Fibroblast of skin of scalp (primary cell): ENCODE measurements at places on chromosomes 6 and 20.

GRCh38 chr6:91476000-91476399, 889.1 kb upstream of the MAP3K7 start:
- DNase-seq: no peak

- DNase-seq: no peak
Measured at GRCh38 chr6:32088487-32089049, 20.6 kb downstream of the TNXB start.

DNA sequence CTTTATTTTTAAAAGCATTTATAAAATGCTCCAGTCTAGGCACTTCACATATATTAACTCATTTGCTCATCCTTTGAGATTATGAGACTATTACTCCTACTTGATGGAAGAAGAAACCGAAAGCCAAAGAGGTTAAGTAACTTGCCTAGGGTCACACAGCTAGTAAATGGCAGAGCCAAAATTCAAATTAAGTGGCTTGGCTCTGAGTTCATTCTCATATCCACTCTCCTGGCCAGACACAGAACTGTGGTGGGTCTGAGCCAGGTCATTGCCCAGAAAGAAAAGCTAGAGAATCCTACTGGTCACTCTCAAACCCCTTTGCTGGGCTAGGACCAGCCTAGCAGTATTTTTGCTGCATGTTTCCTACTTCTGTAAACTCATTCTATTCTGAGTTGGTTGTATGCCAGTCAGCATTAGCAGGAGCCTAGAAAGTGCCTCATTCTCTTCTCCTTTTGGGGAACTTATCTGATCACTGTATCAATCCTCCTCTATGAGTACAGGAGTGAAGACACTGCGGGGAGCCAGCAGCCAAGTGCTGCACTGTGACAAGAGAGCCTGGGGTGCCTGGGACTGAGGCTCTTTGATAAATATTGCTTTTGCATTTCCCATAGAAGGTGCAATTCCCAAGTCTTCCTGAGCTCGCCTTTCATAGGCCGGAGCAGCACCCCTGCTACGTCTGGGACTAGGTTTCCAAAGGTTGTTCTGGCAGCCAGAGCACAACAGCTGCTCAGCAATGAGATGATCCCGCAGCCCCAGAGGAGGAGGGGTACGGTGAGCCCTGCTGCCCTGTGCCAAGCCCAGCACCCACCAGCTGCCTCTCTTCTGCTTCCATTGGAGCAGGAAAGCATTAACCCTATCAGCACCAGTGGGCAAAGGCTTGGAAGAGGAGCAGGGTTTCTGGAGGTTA, 728.3 kb downstream of the MAFB start:
- DNase-seq: no peak

GRCh38 chr6:90131125-90131524, 165.5 kb downstream of the BACH2 start:
- DNase-seq: peak; percentile 19

DNA sequence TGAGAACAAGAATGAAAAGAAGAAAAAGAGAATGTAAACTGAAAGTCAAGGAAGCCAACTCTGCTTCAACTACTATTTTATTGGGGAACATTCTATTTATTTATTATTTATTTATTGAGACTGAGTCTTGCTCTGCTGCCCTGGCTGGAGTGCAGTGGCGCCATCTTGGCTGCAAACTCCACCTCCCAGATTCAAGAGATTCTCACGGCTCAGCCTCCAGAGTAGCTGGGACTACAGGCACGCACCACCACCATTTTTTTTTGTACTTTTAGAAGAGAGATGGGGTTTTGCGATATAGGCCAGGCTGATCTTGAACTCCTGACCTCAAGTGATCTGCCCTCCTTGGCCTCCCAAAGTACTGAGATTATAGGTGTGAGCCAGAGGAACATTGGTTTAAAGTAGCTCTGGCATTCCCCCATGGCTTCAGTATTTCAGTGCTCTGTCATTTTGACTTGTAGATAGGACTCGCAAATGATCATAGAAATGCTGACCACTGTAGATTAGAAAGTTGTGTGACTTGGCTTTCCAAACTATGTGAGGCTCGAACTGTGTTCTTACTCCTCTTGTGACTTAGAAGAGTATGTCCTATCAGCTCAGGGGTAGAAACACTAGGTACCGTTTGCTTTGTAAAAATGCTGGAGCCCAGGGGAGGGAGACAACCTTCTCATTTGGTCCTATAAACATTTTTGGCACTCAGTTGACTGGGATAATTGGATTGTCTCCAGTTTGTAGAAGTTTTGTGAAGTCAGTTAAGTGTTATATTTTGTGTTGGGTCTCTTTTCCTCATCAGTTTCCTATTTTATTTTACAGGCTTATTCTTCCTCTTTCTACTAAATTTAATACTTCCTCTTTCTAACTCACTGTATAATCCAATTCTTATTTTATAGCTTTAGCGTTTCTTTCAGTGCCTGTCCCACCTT, 544.9 kb upstream of the CITED2 start:
- DNase-seq: no peak

- DNase-seq: no peak
Measured at GRCh38 chr6:20669571-20670314, 135.5 kb downstream of the CDKAL1 start.

GRCh38 chr20:60020251-60020650, 62.0 kb downstream of the CDH26 start:
- DNase-seq: no peak

DNA sequence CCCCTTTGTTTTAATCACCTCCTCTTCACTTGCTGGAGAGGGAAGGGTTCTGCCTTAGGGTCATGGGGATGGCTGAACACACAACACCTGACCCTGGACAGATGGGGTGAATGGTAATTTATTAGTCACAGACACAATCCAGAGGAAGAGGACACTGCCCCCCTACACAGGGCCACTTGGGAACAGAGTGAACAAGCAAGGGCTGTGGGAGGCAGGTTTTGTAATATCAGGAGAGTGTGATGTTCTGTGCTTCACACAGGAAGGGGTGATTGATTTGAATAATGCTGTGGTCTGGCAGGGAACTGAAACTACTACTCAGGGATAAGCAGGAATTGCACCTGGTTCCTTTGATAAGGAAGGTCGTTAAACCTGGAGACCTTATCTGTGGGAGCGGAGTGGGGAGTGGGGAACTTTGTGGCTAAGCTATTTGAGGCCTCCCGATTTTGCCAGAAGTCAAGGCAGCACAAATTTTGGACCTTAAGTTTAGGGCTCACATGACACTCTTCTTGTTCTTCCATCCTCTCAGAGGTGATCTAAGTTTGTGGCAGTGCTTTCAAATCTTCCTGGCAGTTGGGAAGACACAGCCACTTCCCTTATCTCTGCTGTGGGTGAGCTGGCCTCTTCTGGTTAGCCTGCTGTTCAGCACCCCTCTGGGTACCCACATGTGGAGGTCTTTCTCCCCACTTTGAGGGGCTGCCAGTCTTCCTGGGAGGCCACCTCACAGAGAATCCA, 77.8 kb downstream of the CD164 start:
- no peak for DNase-seq

GRCh38 chr6:25010902-25011625, 75.3 kb upstream of the RIPOR2 start:
- DNase-seq: peak; percentile 77

DNA sequence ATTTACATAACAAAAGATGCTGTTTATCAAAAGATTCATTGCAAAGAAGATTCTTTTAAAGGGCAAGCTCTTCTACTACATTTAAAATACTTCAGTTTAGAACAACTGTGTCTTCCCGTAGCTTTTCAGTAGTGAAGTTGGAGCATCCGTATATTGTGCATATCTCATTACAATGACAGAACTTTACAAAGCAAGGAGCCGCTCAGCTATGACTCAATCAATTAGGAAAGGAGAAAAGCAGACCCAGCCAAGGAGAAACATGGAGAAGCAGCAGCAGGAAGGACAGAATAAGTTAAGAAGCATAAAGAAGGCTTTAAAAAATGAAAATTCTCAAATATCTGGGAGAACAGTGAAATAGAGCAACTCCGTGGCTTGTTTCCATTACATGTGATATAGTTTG, 132.6 kb upstream of the SMLR1 start:
- DNase-seq: no peak

DNA sequence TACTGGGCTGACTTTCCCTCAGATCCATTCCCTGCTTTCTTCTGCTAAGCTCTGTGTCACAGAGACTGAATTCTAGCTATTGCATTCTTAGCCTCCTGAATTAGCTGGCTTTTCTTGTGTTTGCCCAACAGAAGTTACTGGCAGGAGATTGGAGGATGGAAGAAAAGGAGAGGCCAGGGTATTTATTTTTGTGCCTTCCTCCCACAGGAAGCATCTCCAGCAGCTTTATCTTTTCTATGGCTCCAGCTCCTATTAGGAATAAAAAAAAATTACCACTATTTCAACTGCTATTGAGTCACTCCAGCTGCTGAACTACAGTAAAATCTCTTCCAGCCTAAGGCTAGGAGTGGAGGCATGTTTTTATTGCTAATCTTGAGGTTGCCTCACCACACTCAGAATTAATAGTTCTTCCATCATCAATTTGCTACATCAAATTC, 492.4 kb downstream of the RFPL4B start:
- peak; percentile 70 for DNase-seq

- no peak for DNase-seq
Measured at GRCh38 chr6:17081860-17082508, 19.9 kb upstream of the STMND1 start.

DNA sequence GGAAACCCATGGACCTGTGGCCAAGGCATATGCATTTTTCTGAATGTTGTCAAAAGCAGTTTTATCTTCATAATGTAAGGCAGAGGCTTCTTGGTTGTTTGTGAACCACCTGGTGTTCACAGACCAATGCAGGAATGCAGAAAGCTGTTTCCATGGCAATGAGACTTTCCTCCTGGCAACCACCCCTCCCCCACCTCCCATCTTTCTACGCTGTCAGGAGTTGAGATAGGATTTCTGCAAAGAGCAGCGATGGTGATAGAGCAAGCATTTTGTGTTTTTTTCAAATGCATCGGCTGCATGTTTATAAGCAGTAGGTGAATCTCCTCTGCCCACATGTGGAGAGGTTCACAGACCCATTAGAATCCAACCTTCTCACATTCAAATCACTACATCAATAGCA, 114.1 kb upstream of the SMLR1 start:
- DNase-seq: no peak

DNA sequence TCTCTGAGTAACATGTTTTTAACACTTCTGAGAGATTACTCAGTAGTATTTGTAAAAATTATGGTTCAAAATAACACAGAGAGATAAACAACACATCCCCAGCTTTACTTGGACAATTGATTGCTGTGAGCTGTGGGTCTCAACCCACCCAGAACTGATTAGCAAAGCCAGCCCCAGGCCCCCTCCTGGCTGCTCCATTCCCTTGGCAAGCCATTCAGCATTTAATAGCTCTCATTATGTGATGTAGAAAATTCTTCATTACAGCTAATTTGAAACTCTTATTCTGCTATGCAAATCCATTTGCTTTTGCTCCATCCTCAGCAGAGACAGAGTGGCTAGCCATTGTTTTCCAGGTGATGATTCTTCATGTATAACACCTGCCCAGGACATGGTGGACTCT, 16.6 kb upstream of the SIRT5 start:
- DNase-seq: no peak

DNA sequence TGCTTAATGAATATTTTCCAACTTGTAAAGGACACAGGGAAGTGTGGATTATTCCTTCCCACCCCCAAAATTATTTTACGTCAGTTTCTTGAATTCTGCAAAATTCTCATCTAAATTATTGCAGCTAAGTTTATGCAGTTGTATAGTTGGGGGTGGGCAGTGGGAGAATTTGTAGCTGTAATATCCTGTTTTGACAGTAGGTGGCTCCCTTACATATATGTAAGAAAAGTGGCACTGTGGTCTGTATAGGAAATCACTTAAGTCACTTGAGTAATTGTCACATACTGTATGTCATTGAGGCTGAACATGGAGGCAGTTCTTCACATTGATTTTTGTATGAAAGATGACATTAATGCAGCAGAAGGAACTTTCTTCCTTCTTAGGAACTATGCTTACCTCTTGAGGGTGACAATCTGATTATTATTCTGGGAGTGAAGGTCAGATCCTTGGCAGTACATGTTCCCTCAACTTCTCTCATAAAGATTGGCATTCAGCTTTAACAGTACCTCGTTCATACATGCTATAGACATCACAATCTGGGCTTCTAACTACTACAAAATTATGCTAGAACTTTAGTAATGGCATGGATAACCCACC, 14.6 kb upstream of the CFAP206 start:
- DNase-seq: peak; percentile 68

DNA sequence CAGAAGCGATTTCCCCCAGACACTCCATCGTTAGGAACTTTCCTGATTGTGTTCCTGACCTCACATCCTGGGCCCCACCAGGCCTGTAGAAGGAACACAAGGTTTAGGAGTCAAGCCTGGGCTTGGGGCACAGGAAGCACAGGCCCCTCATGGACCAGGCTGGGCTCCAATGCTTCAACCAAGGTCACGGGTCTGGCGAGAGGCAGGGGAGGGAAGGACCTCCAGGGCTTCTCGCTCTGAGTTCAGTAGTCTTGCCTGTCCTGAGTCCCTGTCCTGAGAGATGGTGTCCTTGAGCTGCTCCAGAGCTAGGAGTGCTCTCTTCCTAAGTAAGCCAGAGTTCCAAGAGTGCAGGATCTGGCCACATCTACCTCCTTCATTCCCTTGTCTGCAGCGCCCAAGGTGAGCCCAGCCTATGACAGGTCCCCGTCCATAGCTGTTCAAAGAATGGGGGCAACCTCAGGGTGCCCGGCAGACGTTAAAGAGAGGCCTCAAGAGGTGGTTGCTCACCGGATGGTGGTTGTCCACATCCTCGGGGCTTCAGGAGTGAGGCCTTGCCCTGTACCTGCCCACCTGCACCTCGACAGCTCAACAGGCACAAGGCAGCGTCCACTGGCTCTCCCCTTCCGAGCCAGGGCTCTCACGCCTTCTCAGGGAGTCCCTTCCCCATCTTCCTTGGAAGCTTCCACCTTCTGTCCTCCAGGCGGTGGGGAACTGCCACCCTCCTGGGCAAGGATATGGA, 1.6 kb upstream of the TUBB1 start:
- no peak for DNase-seq

GRCh38 chr20:25025986-25026605, 31.8 kb downstream of the ACSS1 start:
- DNase-seq: no peak

DNA sequence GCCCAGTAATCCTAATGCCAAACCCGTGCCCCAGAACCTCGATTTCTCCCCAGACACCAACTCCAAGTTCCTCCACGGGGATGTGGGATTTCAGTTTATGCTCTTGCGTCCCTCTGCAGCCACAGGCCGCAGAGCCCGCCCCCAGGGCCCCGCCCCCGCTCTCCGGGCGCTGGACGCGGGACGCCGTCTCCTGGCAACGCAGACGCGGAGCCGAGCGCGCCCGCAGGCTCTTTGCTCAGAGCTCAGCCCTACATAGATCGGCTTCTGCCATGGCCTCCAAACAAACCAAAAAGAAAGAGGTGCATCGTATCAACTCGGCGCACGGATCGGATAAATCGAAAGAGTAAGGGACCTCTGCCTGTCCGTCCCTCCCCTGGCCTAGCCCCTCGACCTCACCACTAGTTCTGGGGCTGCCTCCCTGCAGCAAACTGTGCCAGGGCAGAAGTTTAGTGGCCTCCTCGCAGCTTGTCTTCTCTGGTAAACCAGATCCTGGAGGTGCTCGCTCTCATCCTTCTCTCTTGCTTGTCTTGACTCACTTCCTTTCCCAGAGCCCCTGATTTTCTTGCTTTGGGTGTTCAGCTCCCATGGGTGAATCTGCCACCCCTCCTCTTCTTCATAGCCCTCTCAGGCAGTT, at the start of gene ADGB:
Gene ADGB (plus strand): TSS at position 201 of the 634 bp plus-strand sequence. CDS start 69 bp downstream, at position 270.
- peak; percentile 53 for DNase-seq

GRCh38 chr6:155126727-155127439, 131.8 kb downstream of the TIAM2 start:
- DNase-seq: peak; percentile 82

GRCh38 chr20:10498200-10498599, 63.1 kb downstream of the SLX4IP start:
- DNase-seq: no peak
